ENCODE measurements at places on chromosomes 16 and 17. TPM values are rescaled to one million over a fixed set of nuclear protein-coding genes. Genes with fewer than 3 reads are reported as not detected.

GRCh38 chr16:19118938-19119431 is 5.2 kb downstream of the ITPRIPL2 start:
- no peak for DNase-seq
- peaks cover 11% of the 10 kb centered on the region for H3K27me3 ChIP-seq
- no peaks in the 10 kb centered on the region for H3K36me3 ChIP-seq
- peak overlapping the region; percentile 55 for H3K4me3 ChIP-seq
- peaks cover 22% of the 10 kb centered on the region for H3K4me1 ChIP-seq

GRCh38 chr16:2468233-2468724 is 2.8 kb upstream of the NTN3 start:
- H3K27ac ChIP-seq = no peak overlapping the region
- no peaks in the 10 kb centered on the region for H3K36me3 ChIP-seq
- peaks cover 40% of the 10 kb centered on the region for H3K27me3 ChIP-seq
- H3K4me3 ChIP-seq = no peak overlapping the region
- H3K4me1 ChIP-seq = peaks cover 10% of the 10 kb centered on the region
- no peak for DNase-seq

DNA sequence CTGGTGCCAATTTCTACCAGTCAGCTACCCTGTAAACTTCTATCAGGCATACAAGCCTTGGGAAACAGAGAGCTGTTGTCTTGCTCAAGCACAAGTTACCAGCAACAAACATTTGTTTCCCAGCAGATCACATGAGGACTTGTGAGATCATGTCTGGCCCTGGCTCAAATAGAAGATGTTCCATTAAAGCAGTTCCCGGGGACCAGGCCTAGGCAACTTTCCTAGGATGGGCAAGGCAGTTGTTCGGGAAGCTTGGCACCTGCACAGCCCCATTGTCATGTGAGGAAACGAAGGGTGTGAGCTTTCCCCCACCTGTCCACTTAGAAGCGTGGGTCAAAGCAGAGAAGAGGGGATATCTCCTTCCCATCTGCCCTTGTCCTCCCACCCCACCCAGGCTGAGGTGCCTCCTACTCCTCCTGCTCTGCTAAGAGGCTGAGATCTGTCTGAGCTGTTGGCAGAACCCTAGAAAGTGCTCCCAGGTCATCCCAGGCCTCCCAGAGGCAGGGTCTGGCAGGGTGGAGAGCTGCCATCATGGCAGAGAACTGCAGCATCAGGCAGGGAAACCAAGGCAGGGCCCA is 11.2 kb upstream of the SLC47A2 start:
- H3K4me3 ChIP-seq = no peak overlapping the region
- no peak for DNase-seq
- H3K27ac ChIP-seq = no peak overlapping the region

DNA sequence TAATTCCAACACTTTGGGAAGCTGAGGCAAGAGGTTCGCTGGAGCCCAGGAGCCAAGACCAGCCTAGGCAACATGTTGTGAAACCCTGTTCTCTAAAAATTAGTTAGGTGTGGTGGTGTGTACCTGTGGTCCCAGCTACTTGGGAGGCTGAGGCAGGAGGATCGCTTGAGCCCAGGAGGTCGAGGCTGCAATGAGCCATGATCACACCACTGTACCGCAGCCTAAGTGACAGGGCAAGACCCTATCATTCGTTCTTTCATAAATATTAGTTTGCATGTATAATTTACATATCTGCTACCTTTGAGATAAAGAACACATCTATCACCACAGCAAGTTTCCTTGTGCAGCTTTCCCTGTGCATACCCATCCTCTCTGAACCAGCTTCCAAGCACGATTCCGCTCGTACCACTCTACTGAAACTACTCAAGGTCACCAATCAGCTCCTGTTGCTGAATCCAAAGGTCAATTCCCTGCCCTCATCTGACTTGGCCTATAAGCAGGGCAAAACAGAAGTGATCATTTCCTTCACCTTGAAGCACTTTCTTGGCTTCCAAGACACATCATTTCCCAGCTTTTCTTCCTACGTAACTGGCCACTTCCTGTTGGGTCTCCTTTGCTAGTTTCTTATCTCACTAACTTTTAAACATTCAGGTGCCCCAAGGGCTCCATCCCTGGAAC is 49.1 kb downstream of the GRB2 start:
- H3K27ac ChIP-seq = no peak overlapping the region
- H3K4me1 ChIP-seq = peaks cover 50% of the 10 kb centered on the region
- peaks cover 27% of the 10 kb centered on the region for H3K36me3 ChIP-seq
- DNase-seq = no peak
- no peak overlapping the region for H3K4me3 ChIP-seq

- peak overlapping the region; percentile 54 for H3K27ac ChIP-seq
- H3K27me3 ChIP-seq = no peaks in the 10 kb centered on the region
Observed at GRCh38 chr16:30119428-30119827, 3.6 kb downstream of the MAPK3 start.

DNA sequence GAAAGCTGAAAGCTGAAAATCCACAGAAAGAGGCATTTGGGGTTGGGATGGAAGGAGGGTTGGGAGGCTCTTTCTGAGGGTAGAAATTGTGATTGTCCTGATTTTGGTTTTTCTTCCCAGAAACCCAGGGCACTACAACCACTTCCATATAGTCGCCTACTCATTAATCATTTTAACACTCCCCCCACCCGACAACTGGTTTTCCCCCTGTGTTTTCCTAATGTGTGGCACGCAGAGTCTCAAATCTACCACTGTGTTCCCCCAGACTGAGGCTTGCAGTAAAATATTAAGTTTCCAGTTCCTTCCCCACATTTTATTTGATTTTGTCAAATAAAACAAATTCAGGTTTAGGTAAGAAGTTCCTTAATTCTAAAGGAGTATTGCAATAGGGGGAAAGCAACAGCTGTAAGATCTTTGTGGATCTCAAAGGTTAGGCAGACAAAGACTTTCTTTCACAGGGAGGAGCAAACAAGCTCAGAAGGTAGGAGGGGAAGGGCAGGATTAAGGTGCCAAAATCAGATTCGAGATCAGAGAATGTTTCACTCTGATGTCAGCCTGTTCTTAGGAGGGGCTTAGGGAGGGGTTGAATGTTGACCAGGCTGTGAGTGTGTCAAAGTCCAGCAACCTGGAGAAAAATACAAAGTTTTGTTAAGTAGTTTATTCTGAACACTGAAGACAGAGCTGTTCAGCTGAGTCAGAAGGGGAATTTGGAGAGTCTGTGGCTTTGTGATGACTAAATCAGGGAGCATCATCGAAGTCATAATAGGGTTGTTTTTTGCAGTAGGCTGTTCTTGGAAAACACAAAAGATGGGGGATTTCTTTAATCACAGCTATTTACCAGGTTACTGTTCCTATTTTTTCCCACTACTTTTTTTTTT is 3.6 kb downstream of the ZNF267 start:
- H3K4me1 ChIP-seq = peaks cover 73% of the 10 kb centered on the region
- H3K27ac ChIP-seq = peak overlapping the region; percentile 98
- no peaks in the 10 kb centered on the region for H3K27me3 ChIP-seq
- peaks cover 76% of the 10 kb centered on the region for H3K36me3 ChIP-seq

GRCh38 chr16:23148513-23149266 is 562 bp downstream of the USP31 start:
- H3K4me1 ChIP-seq = peaks cover 36% of the 10 kb centered on the region
- H3K4me3 ChIP-seq = peak overlapping the region; percentile 91
- no peaks in the 10 kb centered on the region for H3K36me3 ChIP-seq
- peak; percentile 53 for DNase-seq
- peak overlapping the region; percentile 90 for H3K27ac ChIP-seq

- no peaks in the 10 kb centered on the region for H3K36me3 ChIP-seq
- H3K4me1 ChIP-seq = no peaks in the 10 kb centered on the region
- DNase-seq = no peak
- H3K4me3 ChIP-seq = no peak overlapping the region
Observed at GRCh38 chr16:51577621-51578303, 426.7 kb upstream of the SALL1 start.

DNA sequence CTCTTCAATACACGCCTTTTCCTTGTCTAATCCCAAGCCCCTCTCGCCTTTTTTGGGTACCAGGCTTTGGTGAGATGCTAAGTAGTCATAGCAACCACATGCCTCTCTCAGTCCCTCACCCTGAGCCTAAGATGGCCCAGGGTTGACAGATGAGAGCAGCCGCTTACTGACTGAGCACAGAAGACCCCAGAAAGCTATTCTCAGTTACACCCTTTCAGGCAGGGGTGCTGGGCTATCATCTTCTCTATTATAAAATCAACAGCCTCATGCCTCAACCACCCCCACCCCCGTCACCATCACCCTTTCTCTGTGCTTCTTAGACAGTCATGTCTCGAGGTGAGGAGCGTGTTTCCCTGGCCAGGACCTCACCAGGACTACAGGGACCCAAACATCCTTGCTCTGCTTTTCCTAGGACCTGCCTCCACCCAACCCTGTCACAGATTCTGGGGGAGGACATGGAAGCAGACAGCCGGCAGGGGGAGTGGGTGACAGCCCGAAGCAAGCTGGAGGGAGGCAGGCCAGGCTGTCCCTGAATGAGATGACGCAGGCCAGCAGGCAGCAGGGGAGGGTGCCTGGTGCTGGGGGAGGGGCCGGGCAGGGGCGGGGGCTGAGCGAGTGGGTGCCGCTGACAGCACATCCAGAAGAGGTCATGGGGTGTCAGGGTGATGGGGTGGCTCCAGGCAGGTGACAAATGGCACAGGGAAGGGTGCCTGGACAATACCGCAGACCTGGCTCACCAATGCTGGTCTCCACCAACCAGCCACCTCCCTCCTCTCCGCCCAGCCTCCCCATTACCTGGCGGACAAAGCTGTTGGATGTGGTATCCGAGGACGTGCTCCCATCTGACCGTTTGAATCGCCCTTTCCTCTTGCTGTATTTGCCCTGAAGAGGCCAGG is 3.1 kb downstream of the CACNB1 start:
- H3K4me1 ChIP-seq = peaks cover 48% of the 10 kb centered on the region
- H3K27me3 ChIP-seq = no peaks in the 10 kb centered on the region
- no peak overlapping the region for H3K4me3 ChIP-seq
- peaks cover 16% of the 10 kb centered on the region for H3K36me3 ChIP-seq
- DNase-seq = no peak
- H3K27ac ChIP-seq = no peak overlapping the region

- H3K27me3 ChIP-seq = peaks cover 28% of the 10 kb centered on the region
- H3K27ac ChIP-seq = no peak within 1 kb of the TSS
- H3K4me3 ChIP-seq = peak within 1 kb of the TSS; percentile 70
- DNase-seq = peak; percentile 59
Observed at GRCh38 chr16:47143677-47144558, at the start of gene NETO2. Gene NETO2 (minus strand): TSS chr16:47143945. CDS start chr16:47143612, 333 bp downstream.

The CD7 gene
- total RNA-seq = 285 TPM

The DDX42 gene
- total RNA-seq = 153 TPM

The ZFP3 gene
- total RNA-seq = 6.5 TPM

The BCO1 gene
- not detected for total RNA-seq

Data from activated CD4-positive, alpha-beta T cell treated with anti-CD3 and anti-CD28 coated beads, Interleukin-2, amount 10 ng/mL, durations not matched to agents 7 days and 5 days (primary cell).